Astrocyte of the hippocampus (primary cell): ENCODE measurements at places on chromosomes 11 and 22.

GRCh38 chr22:46660604-46661201, 40.5 kb downstream of the GRAMD4 start:
- DNase-seq: no peak

- peak; percentile 59 for DNase-seq
These were observed 567.9 kb upstream of the CADM1 start for GRCh38 chr11:116072133-116072532.

GRCh38 chr22:32331236-32331917, 26.3 kb upstream of the RFPL3 start:
- no peak for DNase-seq

- no peak for DNase-seq
These were observed 98.3 kb downstream of the PICALM start for GRCh38 chr11:85970593-85970992.

- DNase-seq: no peak
These were observed 37.5 kb upstream of the TSPAN18 start for GRCh38 chr11:44689265-44689664.

DNA sequence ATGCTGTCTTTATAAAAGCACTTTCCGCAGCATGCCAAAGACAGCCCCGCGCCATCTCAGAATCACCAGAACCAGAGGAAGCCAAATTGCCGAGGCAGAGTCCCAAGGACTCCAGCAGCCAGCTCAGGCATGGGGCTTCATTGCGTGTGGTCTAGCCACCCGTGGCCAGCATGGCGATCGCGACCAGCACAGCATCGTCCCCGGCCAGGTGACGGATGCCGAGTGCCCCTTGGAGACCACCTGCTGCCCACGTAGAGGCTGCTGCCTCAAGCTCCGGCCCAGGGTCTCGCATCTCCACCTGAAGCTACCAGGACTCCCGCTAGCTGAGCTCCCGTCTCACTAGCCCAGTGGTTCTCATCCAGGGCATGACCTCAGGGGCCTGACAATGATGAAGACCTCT, 92.7 kb downstream of the TRMU start:
- DNase-seq: no peak

GRCh38 chr22:41411021-41411851, 29.5 kb downstream of the TEF start:
- no peak for DNase-seq

GRCh38 chr11:132576706-132577105, 955.6 kb downstream of the OPCML start:
- DNase-seq: peak; percentile 95

DNA sequence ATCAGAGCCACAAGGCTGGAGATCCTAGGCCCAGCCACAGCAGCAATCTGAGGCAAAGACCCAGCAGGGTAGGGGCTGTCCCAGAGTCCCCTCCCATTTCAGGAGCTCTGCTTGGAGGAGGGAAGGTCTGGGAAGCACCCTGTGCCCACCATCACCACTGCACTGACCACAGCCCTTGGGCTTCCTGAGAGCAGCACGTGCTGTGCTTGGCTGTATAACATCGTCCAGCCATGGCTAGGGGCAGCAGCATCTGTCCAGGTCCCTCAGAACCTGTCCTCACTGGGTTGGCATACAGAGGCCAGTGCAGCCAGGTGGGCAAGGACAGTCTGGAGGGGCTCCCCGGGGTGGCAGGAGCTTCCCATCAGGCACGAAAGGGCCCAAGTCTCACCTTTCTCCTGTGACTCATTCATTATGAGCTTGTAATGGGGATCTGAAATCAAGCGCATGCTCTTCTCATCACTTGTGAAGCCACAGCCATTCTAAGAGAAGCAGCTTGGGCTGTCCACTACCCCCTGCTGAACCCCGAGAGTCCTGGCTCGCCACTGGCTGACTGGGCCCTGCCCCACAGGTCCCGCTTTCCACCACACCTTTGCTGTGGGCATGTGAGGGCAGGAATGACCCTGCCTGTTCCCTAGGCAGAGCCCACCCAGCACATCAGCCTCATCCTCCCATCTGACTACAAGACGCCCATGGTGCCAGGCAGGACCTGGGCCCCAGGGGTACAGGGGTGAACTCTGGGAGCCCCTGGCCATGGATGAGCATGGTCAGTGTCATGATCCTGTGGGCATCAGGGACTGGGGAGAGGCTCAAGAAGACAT, 83.3 kb downstream of the MED15 start:
- no peak for DNase-seq

GRCh38 chr11:100008417-100008816, 678.7 kb upstream of the ARHGAP42 start:
- no peak for DNase-seq

- peak; percentile 84 for DNase-seq
These were observed 167.0 kb upstream of the RASSF10 start for GRCh38 chr11:12841946-12842630.

DNA sequence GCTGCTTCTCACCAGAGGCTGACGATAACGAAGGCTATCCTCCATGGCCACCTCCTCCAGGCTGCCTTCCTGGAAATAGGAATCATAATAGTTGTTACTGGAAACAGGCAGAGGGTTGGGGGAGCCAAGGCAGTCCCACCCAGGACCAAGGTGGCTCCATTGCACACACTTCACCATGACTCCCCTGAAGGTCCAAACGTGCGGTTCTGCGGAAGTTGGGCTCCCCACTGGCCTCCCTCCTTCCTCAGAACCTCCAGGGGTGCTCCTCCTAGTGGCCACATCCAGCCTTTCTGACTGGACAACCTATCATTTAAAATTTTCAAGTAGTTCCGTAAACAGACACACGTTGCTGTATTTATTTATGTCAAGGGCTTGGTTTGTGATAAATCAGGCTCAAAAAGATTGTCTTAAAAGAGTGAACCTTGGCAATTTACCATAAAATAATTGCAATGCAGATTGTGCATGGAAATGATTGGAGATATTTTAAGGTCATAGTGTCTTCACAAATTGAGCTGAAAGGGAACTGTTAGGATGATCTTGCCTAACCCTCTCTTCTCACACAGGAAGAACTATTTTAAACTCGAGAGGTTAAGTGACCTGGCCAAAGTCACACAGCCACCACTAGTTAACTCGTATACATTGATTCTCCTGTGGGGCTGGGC, 1.4 kb upstream of the TCN2 start:
- peak; percentile 46 for DNase-seq

- no peak for DNase-seq
These were observed 511.3 kb downstream of the DLG2 start for GRCh38 chr11:85115798-85116197.

DNA sequence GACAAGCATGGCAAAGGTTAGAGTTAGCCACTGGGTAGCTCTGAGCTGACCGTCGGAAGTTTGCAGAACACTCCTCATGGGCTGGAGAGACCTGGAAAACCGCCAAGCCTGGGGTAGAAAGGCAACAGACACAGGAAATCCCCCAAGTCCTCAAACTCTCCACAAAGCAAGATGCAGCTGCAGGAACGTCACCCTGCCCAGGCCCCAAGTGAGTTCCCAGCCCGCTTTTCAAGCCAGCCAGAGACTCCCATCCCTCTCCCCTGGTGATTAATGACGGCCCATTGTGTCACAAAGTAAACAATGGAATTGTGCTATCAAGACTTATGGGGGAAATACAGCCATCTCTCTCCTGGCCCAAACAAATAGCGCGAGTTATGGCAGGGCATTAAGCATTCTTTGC, 633.0 kb downstream of the TBC1D22A start:
- DNase-seq: peak; percentile 51

DNA sequence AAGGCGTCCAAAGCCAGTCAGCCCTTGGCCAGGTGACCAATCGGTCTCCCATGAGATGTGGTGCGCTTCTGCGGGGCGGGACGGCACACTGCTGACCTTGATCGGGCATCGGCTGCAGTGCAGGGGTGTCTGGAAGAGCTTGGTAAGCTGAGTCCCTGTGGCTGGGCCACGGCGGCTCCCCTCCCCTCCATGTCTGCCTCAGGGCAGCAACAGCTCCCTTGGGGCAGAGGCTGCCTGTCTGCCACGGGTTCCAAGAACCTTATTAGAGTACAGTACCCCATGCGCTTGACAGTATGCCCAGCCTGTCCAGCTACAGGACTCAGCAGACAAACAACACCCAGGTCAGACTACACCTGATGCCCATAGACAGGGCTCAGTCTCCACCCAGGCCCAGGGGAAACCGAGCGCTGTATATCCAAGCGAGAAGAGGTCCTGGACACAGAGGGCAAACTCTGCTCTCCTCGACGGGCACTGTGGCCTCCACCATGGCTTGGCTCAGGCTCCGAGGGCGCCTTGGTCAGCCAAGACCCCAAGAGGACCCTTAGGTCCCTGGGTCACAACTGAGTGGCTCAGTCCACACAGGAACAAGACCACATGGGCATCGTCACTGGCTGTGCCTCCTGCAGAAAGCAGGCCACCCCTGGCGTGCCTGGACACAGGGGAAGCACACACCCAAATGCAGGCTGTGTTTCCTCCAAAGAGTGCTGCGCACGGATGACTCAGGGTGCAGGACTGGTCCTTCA, 18.9 kb downstream of the TSPAN32 start:
- DNase-seq: no peak

DNA sequence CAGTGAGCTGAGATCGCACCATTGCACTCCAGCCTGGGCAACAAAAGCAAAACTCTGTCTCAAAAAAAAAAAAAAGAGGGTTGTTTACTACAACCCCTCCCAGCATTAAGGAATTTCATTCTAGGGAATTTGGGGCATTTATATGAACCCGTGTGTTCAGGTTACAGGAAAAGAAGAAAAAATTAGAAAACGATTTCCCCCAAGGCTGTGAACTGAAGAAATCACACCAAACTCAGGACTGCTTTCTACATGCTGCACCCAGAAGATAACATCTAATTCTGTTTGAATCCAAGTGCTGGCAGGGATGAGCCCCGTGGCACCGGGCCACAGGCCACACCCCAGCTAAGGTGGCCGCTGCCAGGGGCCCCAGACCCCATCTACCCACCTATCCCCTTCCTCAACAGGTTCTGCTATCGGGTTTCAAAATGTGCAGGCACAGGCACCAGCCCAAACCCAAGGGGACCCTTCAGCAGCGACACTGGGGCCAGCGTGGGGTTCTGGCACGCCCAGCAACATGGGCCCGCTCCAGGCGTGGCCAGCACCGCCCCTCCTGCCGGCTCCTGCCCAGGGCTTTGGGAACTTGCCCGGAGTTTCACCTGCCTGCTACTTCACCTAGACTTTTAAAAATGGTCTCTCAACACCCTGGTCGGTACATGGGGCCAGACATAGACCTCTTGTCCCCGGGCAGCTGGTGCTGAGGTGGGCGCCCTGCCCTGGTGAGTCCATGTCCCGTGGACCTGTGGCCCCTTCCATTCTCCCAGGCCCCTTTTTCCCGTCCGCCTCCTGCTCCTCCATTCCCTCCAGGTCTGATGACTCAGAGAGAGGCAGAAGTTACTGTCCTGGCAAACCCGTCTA, 11.8 kb downstream of the CELSR1 start:
- no peak for DNase-seq

GRCh38 chr11:117249571-117249970, 17.1 kb downstream of the RNF214 start:
- no peak for DNase-seq

DNA sequence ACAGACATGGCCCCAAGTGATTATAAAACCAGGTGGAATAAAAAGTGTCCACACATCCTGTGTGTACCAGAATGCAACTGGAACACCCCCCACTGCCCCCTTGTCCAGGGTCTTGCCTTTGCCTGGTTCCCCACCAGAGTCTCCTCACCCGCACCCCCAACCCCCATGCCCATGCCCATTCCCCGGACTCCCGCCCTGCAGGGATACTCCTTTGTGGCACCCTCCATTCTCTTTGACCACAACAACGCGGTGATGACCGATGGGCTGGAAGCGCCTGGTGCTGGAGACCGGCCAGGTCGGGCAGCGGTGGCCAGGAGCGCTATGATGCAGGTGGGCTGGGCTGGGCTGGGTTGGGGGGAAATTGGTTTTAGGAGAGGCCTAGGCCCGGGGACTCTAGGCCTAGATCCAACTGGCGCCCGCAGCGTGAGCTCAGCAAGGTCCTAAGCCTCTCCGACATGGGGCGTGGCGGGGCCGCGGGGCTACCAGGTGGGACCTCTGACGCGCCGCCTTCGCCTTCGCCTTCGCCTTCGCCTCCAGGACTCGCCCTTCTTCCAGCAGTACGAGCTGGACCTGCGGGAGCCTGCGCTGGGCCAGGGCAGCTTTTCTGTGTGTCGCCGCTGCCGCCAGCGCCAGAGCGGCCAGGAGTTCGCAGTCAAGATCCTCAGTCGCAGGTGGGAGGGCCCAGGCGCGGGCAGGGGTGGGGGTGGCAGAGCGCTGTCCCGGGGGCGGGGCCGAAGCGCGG, 9.1 kb downstream of the RPS6KA4 start:
- no peak for DNase-seq

DNA sequence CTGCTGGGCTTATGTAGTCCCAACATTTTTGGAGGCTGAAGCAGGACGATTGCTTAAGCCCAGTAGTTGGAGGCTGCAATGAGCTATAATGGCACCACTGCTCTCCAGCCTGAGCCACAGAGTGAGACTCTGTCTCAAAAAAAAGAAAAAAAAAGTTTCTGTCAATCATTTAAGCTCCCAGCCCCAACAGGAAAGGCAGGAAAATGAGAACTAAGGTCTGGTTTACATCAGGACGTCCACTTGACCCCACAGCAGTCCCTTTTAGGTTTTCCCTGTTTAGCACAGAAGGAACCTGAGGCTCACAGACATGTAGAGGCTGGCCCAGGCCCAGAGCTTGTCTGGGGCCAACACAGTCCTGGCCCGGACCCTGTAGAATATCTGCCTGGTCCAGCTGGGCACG, 9.2 kb upstream of the TTLL1 start:
- DNase-seq: no peak

DNA sequence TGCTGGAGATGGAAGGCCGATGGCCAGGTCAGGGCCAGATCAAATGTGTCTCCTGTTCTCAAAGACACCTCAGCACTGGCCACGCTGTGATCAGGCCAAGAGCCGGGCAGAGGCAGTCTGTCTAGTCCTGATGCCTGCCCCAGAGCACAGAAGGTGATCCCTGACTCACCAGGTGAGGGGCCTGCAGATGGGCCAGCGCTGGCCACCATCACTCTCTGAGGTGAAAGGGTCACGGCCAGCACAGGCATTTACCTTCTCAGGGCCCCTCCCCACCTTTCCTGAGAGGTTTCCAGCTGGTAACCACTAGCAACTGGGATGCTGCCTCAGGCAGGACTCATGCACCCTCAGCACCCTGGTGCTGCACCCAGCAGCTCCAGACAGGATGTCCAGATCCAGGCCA, 2.9 kb downstream of the SBF1 start:
- no peak for DNase-seq

GRCh38 chr11:67045314-67045713, 11.3 kb upstream of the RHOD start:
- peak; percentile 93 for DNase-seq

DNA sequence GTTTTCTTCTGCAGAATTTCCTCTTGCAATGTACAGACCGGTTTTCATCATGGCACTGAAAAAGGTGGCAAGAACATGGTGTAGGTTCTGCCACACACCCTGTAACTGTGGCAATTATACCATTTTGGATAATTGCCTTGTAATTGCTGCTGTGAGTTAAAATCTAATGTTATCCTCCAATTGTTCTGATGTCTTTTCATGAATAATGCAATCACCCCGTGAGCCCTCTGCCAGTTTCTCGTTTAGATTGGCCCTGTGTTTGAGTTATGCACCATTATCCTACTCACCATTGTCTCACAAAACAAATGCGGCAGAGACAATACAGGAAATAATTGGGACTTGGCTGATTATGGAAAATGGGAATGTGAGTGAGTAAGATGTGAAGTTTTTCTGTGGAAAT, 61.8 kb upstream of the MTNR1B start:
- no peak for DNase-seq
